ENCODE measurements at places on chromosomes 4 and X.

DNA sequence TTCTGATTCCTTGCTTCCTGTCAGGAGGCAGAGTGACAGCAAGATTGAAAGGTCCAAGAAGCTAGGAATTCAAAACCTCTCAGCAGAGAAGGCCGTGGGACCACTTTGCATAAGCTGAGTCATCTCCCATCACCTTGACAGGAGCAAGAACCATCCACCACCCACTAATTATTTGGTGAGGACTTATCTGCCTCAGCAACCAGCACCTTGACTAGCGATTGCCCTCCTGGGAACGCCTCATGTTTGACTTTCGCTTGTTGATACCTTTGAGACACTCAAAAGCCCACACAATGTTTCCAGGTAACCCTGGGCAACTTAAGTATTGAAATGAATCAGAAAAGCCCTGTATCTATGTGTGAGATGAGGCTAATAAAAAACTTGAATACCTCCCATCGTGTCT, 233.5 kb upstream of the GYPA start:
- DNase-seq, result no peak

GRCh38 chr4:139048026-139048425, 32.4 kb downstream of the NOCT start:
- no peak for DNase-seq

GRCh38 chr4:112167794-112168193, 22.5 kb downstream of the FAM241A start:
- DNase-seq, result peak; percentile 45

DNA sequence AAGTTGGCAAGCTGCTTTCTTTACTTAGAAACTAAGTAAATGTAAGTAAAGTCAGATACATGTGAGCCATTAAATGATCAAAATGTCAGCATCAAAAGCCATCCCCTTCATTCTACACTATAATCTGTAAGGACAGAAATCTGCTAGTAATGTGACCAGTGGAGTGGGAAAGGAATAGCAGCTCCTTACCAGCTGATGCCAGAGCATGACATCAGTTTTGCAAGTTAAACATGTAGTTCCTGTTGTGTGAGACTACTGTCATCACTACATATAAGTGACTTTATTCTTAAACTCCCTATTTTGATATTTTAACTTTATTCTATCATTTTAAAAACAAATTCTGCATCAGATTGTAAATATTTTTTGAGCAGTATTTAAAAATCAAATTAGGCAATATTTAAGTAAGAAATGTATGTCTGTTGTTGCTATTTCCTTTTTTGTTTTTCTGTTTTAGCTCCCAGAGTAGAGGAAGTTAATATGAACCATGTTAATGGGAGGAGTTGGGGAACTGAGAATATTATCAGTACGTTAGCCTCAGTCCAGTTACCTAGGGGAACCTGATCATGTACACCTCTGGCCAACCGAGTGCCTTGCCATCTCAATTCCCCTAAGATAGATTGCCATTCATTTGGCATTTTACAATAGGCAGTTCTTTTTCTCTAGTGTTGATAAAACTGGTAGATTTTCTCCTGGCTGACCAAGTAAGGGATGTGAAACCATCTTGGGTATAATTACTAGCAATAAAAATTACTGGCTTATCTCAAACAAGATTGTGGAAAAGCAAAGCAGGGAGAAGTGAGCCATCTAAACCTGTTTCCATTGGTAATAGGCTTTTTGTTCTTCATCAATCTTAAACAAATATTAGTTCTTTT, 34.7 kb downstream of the CCNI start:
- no peak for DNase-seq

- DNase-seq, result no peak
Observed at GRCh38 chrX:41689711-41690110, 938 bp downstream of the GPR34 start.

DNA sequence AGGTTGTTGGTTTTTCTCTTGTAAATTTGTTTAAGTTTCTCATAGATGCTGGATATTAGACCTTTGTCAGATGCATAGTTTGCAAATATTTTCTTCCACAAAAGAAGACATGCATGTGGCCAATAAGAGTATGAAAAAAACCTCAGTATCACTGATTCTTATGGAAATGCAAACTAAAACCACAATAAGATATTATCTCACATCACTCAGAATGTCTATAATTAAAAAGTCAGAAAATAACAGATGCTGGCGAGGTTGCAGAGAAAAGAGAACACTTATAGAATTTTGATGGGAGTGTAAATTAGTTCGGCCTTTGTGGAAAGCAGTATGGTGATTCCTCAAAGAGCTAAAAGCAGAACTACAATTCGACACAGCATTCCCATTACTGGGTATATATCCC, 1355.6 kb downstream of the FAM133A start:
- no peak for DNase-seq

DNA sequence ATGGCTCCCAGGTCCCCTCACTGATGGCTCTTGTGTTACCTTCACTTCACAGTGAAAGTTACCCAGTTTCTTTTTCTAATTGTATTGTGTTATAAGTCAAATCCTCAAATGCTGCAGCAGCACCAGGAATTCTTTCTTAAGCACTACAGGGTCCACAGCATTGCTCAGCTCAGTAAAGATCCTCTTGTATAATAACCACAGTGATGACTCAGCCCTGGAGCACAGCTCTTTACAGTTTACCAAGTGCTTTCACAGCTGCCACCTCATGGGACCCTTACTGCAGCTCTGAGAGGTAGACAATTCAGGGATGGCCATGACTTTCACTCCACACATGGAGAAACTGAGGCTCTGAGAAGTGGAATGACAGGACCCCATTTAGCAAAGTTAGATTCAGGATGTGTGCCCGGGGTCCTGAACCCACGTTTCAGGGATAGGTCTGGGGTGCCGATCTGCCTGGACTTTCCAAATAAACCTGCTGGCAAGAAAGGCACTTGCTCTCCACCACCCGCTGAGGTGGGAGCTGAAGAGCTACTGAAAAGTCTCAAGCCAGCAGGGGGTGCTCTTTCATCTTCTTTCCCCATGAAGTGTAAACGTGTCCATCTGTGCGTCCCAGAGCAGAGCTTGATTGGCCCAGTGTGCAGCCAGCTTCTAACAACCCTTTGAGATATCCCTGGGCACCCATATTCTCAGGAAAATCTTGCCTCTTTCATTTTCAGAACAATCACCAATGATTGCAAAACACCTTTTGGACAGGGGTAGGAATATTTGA, 35.7 kb upstream of the GABRQ start:
- no peak for DNase-seq

DNA sequence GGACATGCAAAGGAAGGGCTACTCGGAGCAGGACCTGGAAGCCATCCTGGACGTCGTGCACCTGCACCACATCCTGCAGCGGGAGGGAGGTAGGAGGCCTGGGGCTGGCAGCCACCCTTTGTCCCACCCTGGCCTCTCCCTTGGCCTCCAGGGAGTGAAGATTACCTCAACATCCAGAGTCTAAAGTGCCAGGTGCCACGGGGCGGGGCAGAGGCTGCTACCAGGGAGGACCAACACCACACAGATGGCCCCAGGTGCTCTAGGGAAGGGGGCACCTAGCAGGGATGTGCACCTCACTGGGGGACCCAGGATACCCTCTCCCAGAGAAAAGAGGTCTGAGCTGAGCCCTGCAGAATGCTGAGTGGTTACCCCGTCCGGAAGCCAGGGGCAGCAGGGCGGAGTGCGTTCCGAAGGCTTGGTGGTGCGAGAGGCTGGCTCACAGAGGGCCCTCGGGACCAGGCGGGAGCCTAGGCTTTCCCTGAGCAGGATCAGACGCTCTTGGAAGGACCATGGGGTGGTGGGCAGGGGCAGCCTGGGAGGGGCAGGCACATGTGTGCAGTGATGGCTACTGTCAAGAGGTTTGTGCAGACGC, 16.1 kb downstream of the ABCD1 start:
- no peak for DNase-seq

- no peak for DNase-seq
Observed at GRCh38 chr4:181595716-181596115, 647.5 kb upstream of the TENM3 start.

DNA sequence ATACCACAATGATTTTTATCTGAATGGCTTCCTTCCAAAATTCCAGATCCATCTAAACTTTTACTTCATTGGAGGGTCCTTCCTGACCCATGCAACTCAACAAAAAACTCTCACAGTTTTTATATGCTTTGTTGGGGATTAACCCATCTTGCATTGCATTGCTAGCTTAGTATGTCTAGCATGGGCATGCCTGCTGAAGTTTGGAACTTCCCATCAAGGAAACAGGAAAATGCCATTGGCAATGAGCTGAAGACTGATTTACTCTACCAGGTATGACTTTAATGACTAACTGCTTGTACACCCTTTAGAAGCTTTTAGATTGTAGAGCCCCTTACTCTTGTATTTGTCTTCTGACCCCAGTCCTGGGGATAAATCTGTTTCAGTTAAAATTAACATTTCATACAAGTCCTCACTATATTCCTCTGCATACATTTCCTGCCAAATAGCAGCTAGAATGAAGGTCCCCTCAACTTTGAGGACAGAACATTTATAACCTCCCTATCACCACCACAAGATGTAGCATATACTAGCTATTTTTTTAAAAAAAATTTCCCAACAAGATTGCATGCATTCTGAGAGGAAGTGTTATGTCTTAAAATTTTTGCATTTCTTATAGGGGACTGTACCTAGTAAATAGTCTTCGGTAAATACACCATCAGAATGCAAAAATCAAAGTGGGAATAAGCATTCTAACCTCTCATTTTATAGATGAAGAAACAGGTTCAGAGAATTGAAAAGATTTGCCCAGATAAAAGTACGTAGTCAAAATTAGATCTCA, 52.5 kb upstream of the ATXN3L start:
- no peak for DNase-seq

GRCh38 chr4:1608821-1609500, 75.2 kb downstream of the FAM53A start:
- no peak for DNase-seq

- DNase-seq, result no peak
Observed at GRCh38 chr4:161555689-161556660, 607.8 kb downstream of the FSTL5 start.

- DNase-seq, result no peak
Observed at GRCh38 chr4:85779165-85779564, 304.2 kb downstream of the ARHGAP24 start.

GRCh38 chr4:72857787-72858186, 211.7 kb downstream of the COX18 start:
- DNase-seq, result no peak

DNA sequence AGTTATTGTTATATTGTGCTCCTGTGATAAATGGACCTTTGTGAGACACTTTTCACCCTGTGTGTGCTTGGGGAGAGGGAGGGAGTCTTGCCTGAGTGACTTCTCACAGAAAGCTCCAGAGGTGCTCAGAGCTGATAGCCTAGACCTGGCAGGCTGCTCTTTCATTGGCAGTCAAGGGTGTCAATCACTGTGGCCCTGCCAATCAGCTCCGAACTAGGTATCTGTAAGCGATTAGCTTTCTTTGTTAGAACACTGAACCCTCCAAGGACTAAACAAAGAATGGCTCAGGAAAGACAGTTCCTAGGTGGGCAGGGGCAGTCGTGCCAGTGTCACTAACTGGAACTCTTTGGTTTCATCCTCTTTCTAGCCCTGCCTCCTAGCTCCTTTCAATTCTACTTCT, 2.7 kb upstream of the NALF2 start:
- no peak for DNase-seq

GRCh38 chr4:145740806-145741205, 60.9 kb downstream of the C4orf51 start:
- DNase-seq, result no peak

GRCh38 chr4:183563874-183564273, 59.0 kb downstream of the ING2 start:
- DNase-seq, result no peak

DNA sequence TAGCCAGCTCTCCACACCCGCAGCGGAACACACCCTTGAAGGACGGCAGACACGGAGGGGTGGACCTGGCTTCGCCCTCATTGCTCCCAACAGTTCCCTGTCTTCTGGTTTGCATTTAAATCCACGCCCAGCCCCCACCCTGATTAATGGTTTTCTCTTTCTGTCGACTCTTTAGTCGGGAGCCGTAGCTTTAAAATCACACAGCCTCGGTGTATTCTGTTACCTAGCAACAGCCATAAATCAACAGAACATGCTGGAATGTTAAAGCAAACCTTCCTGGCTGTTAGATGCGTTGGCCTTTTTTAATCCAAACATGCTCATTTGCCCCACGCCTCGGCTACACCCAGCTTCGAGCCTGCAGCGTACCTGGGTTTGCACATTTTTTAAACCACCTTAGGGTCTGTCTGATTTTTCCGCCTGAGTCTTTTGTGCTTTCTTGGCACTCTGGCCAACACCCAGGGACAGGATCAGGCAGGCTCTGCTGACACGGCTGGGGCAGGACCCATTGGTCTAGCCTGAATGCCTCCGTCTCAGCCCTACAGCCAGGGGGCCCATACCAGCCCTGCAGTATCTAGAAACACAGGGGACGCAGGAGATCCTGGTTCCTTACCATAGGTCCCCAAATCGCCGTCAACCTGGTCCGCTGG, 21.4 kb upstream of the PPP2R2C start:
- no peak for DNase-seq

DNA sequence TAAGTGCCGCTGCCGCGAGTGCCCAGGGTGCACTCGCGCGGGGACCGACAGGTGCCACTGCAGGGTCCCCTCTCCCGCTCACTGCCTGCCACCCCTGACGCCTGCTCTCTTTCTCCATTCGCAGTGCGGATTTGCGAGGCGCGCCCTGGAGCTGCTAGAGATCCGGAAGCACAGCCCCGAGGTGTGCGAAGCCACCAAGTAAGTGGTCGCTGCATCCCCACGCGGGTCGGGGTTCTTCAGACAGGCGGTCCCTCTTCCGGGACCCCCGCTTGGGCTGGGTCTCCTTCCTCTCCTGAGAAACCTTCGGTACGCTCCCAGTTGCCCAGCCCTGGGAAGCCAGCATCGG, 547 bp downstream of the GUCY1A1 start:
- no peak for DNase-seq

GRCh38 chrX:109398833-109399232, 83.1 kb downstream of the GUCY2F start:
- no peak for DNase-seq

GRCh38 chr4:87014284-87014782, 79.5 kb downstream of the AFF1 start:
- DNase-seq, result no peak

GRCh38 chrX:1468250-1468772, 15.6 kb upstream of the ASMTL start:
- peak; percentile 82 for DNase-seq

- no peak for DNase-seq
Observed at GRCh38 chrX:9286234-9286633, 178.6 kb upstream of the TBL1X start.

DNA sequence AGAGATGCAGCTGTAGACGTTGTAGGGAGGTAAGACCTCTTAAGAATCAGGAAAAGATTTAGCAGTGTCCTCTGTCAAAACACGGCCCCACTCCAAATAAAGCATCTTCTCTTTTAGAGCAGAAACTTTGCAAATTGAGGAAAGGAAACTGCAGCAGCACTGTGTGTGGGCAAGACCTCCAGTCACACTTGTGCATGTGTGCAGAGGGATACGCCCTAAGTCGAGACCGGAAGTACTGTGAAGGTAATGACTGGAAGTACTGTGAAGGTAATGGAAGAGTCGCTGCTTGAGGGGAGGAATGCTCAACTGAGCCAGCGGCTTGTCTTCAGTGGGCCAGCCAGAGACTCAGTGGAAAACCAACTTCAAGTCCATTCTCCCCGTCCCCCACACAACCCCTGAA, 46.5 kb downstream of the EGF start:
- DNase-seq, result no peak
